EH (cell line): ENCODE measurements at places on chromosomes 7 and 10.

- no peak for DNase-seq
Observed at GRCh38 chr10:47268696-47269095, 31.3 kb upstream of the GDF10 start.

DNA sequence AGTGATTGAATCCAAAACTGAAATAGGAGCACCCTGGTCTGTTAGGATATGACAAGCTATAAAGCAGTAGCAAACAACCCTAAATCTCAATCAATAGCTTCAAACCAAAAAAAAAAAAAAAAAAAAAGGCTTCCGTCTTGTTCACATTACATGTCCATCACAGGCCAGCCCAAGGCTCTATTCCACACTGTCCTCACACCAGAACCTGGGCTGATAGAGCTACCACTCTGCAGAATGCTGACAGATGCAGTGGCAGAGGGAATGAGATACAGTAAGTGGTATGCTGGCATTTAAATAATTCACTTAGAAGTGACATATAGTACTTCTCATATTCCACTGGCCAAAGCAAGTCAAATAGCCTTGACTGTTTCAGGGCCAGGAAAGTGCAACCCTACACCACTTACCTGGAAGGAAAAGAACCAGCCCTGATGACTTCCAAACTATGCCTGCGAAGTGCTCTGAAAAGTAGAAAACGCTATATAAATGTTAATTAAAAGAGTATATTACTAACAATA lies 5.8 kb downstream of the CDCA7L start:
- DNase-seq = no peak

- no peak for DNase-seq
Observed at GRCh38 chr7:108736221-108736891, 166.7 kb downstream of the DNAJB9 start.

GRCh38 chr7:55594414-55594813 lies 22.1 kb upstream of the VOPP1 start:
- no peak for DNase-seq

DNA sequence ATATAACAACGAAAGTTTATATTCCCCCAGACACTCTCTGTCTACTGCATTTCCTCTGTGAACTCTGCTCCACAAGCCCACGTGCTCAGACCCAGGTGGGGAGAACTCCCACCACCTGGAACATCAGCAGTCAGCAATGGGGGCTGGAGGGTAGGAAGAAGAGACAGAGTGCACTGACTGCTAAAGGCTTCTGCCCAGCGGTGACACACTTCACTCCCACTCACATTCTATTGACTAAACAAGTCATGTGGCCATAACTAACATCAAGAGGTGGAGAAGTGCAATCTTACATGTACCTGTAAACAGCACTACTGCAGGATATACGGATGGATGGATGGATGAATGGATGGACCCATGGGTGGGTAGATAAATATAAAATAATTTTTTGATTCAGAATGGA lies 122.2 kb downstream of the MPP7 start:
- DNase-seq = no peak

- DNase-seq = no peak
Observed at GRCh38 chr10:29183301-29183945, 105.4 kb upstream of the LYZL1 start.

DNA sequence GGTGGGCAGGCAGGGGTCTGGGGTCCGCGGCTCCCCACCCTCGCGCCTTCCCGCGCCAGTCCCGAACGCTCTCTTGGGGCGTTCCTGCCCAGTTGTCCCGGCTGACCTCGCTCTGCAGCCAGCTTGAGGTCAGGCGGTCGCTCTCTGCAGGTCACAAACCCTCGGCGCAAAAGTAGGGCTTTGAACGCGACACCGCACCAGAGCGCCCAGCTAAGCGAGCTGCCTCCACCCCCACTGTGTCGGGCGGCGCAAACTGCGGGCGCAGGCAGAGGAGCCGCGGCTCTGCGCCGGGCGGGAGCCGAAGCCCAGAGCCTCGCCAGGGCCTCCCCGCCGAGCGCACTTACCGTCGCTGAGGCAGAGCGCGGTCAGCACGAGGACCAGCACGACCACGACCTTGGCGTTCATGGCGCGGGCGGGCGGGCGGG lies 284 bp downstream of the CXCL12 start:
- peak; percentile 55 for DNase-seq
